ENCODE measurements at places on chromosomes 4 and X.

GRCh38 chr4:183388021-183388420 is 56.4 kb upstream of the CDKN2AIP start:
- no peak for DNase-seq

DNA sequence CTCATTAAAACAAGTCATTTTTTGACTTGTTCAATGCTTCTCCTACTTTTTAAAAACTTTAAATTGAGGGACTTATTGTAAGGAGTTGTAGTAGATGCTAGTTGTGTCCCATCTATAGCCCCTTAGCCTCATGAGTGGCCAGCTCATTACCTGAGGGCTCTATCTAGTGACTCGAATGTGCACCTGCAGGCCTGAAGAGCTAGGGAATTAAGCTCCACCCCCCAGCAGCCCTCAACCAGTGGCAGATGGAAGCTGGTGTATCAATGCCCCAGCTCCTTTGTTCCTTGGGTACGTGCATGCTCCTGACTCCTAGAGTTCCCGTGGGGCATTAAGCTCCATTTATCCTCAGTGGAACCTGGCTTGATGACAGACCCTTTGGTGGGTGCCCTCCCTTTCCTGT is 146.7 kb upstream of the FAM9B start:
- no peak for DNase-seq

DNA sequence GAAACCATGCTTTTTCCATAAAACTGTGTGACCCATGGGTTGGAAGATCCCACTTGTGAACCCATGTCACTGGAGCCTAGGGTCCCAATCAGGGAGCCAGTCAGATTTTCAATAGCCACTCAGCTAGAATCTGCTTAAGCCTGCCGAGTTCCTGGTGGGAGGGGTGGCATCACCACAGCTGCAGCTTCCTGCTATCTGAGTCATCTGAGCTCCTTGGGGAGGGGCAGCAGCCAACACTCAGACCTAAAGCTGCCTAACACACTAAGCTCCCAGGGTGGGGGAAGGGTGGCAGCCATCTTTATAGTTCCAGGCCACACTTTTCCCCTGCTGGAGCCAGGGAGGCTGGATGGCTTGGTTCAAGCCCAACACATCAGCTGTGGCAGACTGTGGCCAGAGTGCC is 350.1 kb downstream of the C4orf33 start:
- DNase-seq: peak; percentile 10

- DNase-seq: no peak
Observed at GRCh38 chr4:188839704-188840103, 700.5 kb downstream of the TRIML1 start.

DNA sequence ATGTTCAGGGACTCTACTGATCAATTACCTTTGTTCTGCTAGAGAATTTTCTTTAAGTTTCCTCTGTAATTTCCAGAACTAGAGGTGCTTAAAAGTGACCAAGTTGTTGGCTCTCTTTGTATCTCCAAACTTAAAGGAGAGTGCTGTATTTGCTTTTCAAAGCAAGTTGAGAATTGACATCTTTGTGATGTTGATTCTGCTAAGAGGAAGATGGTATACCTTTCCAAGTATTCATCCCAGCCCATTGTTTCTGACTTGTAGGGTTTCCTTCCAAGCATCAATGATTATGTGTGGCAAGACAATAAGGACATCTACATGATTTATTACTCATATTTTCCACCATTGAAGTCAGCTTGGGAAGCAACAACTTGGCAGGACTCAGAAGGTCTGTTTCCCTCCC is 190.6 kb downstream of the GC start:
- no peak for DNase-seq

DNA sequence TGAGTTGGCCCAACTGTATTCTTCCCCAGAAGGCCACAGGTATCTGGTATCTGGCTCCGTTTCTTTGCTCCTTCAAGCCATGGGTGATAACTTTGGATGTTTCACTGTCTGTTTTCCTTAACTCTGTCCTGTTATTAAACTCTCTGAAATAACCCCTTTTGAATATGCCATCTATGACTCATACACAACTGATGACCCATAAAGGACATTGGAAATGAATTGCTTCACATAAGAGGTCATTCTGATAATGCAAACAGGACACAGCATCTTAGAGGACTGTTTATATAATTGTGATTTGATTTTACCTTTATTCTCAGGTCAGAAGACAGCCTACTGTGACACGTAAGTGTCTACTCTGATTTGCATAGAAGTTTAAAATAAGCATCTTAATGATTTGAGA is 227.7 kb downstream of the VEGFC start:
- DNase-seq: peak; percentile 38

DNA sequence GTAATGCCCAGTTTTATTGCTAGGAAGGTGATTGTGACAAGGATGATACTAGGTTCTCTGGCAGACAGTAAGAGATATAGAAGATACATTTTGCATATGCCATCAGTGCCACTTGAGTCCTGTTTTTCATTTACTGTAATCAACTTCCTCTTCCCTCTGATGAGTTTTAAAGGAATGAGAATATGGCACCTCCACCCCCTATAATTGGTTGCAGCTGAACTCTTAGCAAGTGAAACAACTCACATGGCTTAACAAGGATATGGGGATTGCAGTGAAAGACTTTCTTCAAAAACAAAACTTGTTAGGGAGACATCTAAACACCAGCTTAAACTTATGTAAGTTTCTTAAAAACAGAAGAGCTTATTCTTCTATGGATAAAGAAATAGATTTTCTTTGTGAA is 90.0 kb downstream of the AREG start:
- no peak for DNase-seq

- no peak for DNase-seq
Observed at GRCh38 chr4:164384416-164384815, 369.5 kb upstream of the SMIM31 start.

DNA sequence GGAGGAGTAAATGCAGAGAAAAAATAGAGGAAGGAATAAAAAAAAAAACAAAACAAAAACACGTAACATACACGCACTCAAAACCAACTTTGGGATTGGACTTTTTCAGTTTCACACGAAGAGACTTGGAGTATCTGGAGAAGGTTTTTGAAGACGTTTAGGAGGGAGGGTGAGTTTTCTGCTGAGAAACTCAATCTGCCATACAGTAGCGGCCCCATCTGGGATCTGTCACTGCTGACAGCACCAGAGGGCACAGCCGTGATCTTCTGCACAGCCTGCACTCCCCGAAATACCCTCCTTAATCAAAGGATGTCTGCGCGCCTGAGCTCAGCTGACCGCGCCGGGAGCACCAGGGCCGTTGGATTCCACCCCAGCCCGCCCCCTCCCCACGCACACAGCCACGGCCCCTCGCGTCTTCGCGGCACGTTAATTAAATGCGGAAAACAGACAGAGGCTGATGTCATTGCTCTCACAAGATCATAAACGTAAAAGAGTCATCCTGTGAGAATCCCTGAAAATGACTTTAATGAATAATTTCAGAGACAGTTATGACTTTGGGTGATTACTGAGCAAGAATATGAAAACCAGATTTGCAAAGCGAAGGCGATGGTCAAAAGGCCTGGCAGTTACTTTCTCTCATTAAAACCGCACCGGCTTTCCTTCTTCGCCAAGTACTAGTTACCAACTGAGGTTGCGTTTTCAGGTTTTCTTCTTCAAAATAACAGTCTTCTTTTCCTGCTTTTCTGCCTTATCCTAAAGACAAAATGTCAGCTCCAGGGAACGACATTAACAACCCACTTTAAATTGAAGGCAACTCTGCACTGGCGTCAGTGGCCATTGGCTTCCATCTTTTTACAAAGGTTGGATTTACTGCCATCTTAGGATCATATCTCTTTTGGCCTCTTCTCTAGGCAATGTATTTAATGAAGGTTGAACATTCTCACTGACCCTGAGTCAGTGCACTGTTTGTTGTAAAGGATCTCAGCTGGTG is 10.6 kb downstream of the HAND2 start:
- no peak for DNase-seq

GRCh38 chrX:40465735-40466551 is 114.8 kb upstream of the ATP6AP2 start:
- DNase-seq: no peak

DNA sequence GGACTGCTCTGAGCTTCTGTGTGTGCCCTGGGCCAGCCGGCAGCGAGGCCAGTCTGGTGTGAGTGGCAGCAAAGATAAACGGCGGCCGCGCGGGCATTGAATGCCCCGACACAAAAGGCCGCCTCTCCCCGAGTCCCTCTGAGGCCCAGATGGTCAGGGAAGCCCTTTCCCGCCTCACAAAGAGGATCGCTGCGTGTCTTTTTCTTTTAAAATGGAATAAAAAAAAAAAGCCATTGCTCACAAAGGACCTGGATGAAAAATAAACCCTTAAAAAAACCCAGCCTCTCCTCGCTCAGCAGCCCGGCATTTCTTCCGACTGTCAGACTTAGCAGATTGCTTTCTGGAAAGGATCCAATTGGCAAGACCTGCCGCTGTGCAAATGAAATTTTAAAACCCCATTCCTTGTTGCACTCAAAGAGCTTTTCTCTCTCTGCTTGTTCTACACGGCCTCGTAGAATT is 578.7 kb downstream of the BCOR start:
- peak; percentile 29 for DNase-seq

- no peak for DNase-seq
Observed at GRCh38 chr4:158327525-158327924, 117.2 kb downstream of the TMEM144 start.

DNA sequence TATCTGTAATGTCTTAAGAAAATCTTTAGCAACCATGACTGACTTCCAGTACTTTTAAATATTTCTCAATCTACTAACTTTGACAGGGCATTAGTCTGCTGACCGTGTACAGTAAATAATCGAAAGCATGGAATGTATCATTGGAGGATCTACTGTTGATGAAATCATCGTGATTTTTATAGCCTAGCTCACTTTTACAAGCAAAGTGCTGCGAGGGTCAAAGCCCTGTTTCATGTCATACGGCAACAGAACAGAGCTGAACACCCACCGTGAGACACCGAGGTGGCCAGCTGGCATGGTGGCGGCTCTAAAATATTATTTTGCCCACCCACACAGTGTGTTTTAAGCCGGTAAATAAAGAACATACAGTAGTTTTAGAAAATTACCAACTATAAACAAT is 679.3 kb downstream of the FAT4 start:
- no peak for DNase-seq

GRCh38 chr4:83542225-83542624 is 6.3 kb downstream of the GPAT3 start:
- DNase-seq: no peak

DNA sequence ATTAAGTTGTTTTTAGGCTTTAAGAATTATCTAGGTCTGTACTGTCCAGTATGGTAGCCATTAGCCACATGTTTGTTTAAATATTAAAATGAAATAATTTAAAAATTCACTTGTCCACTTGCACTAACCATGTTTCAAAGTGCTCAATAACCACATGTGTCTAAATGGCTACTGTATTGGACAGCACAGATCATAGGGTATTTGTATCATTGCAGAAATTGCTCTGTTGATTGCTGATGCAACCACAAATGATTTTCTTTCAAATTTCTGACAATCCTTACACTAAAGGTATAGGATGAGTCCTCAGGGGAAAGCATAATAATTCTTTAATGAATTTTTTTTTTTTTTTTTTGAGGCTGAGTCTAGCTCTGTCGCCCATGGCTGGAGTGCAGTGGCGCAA is 84.9 kb downstream of the KDM6A start:
- no peak for DNase-seq

DNA sequence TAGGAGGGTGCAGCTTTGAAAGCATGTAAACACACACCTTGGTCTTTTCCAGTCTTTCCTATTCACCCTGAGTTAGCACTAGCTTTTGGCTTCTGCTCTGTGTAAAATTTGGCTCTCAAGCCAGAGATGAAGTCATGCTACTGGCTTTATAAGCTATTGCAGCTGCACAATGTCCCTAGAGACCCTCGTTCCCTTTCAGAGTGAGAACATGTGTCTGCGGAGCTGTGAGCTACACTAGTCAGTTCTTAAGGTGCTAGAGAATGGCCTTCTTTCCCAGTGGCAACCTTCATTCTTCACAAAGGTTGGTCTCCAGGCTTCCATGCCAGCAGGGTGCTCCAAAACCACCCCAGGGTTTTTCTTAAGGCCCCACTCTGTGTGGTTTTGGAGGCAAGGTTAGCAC is 199.1 kb downstream of the SPATA18 start:
- no peak for DNase-seq

DNA sequence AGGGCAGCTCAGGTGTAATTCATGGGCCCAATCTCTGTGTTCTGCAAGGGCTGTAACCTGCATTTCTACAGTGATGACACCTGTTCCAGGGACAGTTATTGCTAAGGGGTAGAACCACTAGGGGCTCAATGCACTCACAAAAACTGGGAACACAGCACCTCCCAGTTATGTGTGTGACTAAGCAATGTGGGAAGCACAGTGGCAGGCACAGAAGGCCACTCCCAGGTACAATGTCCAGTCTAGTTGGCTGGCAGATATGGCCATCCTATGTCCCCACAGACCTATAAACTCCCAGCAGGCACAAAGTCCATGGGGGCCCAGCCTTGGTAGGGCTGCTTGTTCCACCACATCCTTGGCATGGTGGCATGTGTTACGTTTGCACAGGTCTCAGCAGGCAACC is 25.7 kb downstream of the CXCL13 start:
- DNase-seq: no peak

DNA sequence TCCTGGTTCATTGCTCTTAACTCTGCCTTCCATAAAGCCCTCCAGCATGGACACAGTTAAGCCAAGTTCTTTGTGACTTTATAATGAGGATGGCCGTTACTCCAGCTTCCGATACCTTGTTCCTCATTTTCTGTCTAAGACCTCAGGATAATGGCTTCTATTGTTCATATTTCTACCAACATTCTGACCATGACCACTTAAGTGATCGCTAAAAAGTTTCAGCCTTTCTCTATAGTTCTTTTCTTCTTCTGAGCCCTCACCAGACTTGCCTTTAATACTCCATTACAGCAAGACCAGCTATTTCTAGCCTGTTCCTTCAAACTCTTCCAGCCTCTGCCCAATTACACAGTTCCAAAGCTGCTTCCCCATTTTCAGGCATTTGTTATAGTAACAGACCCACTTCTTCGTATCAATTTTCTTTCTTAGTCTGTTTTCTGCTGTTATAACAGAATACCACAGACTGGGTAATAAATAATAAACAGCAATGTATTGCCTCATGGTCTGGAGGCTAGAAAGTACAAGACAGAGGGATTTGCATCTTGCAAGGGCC is 12.3 kb downstream of the RNF175 start:
- no peak for DNase-seq

- DNase-seq: peak; percentile 95
Observed at GRCh38 chrX:110087485-110088356, 84.8 kb downstream of the TMEM164 start.

- DNase-seq: peak; percentile 54
Observed at GRCh38 chr4:22668301-22668700, 24.4 kb upstream of the GBA3 start.

DNA sequence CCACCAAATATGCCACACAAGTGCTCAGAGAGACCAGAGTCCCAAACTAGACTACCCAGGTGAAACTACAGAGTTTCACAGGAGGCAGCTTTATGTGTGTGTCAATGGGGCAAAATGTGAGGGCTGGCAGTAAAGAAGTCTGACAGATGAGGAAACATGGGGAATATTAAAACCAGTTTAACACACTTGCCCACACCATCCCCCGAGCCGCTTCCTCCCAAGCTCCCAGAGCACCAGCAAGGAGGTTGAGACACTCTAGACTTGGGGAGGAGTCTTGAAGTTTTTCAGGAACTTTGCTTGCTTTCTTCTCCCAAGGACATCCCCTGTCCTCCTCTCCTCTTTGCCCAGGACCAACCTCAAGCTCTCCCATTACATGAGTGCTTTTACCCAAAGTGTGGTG is 94.7 kb upstream of the SPRY1 start:
- DNase-seq: no peak

Data from iris pigment epithelial cell (primary cell).